ENCODE measurements at places on chromosomes 7 and 10.

DNA sequence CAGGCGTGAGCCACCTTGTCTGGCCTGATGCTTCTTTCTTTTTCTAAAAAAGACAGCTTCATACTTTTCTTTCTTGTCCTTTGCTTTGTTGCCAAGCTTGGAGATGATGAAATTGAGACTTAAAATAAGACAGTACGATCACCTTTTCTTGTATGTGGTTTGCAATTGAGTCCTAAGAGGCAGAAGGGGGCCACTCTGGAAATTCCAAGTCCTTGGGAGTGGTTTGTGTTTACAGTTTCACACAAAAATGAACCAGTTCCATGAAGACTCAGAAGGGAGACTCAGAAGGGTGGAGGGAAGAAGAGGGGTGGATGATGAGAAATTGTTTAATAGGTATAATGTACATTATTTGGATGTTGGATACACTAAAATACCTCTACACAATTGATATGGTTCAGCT is 70.7 kb upstream of the TNS3 start:
- DNase-seq = no peak

GRCh38 chr7:151282111-151282510 is 33.6 kb upstream of the SMARCD3 start:
- no peak for DNase-seq

DNA sequence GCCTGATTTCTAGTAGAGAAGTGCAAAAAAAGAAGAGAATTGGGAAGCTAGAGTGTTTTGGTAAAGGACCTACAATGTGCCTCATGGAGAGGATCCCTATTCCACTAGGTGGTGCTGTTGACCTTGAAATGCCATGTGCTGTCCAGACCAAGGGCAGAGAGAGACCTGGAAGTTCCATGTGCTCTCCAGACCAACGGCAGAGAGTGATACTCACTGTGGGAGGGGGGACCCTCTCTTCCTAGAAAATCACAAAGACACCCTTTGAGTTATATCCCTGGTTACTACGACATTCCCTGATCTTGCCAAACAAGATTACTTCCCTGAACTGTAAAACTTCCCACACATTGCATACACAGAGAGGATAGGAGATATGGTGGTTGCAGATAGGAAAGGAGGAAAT is 212.7 kb upstream of the ZNF804B start:
- DNase-seq = no peak

- no peak for DNase-seq
Measured at GRCh38 chr10:9796564-9796963, 1221.1 kb upstream of the CELF2 start.

DNA sequence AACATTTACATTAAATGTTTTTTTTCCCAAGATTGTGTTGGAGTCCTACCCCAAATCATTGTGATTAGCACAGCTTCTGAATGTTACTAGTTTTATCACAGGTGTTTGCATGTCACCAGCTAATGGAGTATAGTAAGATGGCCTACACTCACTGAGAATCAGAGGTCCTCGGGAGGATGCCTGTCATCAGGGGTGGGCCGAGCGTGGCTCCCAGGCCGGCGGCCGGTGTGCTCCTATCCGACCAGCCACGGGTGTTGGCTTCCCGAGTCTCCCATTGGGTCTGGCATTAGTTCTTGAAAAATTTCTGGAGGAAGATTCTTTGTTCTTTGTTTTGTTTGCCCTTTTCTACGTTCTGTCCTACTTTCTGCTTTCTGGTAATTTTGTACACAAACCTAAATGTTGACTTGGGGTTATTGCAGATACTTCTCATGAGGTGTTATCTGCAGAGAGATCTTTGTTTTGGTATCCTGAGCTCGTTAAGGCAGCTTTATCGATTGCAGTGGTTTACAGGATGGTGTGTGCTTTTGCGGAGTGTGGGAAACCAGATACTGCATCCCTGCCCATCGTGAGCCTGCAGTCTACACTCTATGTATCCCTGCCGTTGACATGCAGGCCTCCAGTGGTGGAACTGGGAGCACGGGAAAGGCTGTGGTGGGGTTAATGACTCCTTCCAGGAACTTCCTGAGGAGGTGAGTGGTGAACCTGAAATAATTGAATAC is 67.3 kb upstream of the DNAJB6 start:
- no peak for DNase-seq

DNA sequence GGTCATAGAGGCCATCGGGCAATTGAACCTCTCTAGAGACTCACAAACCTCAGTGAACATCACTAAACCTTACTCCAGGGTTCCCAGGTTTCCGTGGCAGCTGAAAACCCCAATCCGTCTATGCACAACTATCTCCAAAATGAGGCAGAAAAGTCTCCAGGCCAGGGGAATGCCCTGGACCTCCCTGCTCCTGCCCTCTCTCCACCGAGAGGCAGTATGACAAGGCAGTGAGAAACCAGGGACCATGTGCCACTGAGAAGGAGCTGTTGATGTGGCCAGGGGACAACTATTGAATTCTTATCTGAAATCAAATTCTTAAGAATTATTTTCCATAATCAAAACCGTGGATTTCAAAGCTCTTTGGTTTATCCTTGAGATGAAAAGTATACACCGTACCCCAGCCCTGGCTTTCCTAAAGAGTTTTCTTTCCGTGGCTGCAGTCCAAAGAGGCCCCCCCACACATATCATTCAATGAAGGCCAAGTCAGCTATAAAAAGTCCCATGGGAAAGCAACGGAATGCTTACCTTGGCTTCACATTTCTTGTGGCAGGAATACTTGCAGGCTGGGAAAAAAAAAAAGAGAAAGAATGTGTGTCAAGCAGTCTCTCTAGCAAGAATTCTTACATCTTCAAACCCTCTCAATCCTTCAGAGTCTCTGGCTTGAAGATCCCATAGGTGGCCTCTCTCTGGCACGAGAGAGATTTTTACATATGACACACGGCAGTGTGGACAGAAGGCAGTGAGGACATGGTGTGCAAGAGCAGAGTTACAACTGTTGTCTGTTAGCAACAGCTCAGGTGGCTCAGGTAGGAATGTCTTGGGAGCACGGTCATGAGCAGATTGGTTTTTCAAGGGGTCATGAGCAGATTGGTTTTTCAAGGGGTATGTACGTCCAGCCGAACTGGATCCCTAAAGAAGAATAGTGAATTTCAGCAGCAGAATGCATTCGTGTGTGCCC is 75.2 kb downstream of the TNS3 start:
- no peak for DNase-seq

DNA sequence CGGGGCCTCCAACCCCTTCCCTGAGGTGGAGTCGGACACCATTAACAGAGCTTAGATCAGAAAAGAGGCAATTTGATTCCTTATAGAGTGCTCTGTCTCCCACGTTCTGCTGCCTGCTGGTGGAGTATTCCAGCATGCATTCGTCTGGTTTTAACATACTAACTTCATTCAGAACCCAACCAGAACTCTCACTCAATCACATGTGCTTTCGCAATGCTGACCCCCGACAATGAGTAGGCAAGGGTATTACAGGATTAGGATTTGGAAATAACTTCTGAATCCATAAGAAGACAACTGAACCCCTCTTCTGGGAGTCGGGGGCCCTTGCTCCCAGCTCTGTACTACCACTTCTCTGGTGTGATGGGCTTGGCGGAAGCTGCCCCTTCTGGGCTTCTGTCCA is 55.7 kb upstream of the HABP2 start:
- no peak for DNase-seq

DNA sequence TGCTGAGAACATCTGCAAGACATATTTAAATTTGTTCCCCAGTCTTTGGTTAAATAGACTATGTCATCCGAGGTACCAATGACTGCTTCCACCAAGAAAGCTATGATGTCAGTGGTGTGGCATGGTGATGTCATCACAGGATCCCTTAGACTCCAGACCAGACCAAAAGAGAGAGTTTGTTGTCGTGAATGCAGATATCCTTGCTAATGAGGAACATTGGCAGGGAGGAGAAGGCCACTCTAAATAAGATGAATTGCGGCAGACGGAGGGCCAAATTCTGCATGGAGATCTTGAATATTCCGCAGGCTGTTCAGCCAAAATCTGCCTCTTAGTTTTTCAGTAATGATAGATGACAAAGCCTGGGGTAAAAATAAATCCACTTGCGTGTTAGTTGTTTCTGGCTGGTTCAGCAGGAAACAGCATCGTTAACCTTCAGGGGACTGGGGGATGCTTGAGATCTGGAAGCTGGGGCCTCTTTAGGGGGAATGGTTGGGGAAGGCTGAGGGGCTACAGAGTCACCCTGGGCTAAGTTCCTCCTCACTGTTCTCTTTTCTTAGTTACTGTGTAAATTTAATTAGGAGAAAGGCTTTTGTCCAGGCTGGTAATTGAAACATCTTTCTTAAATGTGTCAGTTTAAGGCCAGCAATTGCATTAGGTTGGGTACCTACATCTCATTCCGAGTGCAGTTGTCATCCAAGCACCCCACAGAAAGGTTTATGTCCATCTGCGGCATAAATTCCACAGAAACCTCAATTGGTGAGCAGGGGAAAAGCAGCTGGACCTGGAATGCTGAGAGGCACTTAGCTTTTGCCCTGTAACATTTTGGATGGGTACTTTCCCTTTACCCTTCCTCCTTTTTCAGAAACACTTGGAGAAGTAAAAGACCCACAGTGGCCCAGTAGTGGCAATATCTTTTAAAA is 11.6 kb upstream of the CAMK1D start:
- no peak for DNase-seq

GRCh38 chr10:46237815-46238510 is 48.8 kb upstream of the ANTXRL start:
- no peak for DNase-seq

DNA sequence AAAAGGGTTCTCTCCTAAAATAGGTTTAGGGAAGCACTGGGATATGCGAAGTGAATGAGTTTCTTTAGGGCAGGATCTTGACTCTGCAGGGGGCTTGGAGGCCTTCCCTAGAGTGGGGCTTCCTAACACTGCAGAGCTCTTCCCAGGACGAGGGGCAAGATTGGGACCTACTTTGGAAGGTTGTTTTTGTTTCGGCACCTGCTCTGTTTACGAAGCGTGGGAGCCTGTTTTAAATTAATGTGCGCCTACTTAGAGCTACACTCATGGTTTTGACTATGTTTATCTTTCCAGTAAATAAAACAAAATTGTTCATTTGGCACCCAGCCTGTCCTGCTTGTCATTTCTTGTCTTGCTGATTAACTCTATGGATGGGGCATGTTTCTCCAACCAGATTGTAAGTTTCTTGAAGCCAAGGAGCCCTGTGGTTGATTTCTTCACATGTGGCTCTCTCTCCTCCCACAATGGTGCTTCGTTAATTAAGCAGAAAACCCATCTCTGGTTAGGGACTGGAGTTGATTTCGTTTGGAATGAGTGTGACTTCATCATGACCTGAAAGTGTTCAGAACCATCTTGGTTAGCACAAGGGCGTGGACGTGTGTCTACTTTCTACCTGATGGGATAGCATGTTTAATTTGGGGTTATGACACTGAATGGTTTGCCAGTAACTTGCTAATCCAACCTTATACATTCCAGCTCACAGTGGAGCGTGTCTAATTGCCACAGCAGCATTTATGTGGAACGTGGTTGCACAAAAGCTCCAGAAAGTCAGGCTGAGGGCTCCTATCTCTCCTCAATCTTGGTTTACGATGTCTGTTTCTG is 98.1 kb downstream of the TCF7L2 start:
- no peak for DNase-seq

DNA sequence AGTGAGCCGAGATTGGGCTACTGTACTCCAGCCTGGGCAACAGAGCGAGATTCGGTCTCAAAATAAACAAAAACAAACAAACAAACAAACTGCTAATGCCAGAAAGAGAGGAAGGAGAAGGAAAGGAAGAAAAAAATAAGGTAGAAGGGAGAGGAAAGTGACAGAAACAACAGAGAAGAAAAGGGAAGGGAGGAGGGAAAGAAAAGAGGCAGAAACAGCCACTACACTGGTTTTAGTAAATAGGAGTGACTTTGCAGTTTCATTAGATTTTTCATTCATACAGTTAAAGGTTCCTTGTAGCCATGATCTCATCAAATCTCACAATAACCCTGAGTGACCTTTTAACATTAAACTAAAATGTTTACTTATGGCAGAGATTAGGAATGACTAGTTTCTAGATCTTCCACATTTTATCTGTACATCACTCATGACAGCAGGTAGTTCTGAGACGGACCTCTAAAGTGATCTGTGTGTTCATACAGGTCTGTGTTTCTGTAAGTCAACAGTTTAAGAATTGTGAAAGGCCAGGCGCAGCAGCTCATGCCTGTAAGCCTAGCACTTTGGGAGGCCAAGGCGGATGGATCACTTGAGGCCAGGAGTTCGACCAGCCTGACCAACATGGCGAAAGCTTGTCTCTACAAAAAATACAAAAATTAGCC is 191.3 kb upstream of the KLF14 start:
- no peak for DNase-seq

DNA sequence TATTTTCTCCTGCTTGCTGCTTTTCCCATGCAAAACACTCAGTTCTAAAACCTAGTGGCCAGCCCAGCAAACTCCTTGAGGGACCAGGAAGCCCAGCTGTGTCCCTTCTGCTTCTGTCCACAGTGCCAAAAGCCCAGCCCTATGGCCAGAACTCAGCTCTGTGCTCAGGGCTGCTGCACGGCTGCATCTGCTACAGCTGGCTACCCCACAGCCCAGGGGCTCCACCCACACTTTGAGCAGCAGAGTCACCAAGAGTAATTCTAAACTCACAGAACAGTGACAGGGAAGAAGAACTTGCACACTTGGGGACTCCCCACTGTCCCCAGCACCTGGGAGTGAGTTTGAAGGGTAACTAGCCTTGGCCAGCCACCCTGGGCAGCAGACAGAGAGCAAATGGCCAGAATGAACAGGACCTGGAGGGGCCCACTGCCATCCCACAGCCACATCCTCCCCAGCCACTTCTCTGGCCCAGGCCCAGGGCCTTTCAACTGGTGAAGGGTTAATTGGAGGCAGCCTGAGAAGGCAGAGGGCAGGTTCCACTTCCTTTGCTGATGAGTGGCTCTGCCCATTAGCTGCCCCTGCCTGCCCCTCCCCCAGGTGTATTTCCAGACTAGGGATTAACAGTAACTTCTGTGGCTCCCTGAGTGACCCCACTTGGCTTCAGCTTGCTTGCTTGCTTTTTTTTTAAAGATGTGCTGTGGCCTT is 28.1 kb upstream of the TRIM8 start:
- no peak for DNase-seq

- DNase-seq = no peak
Measured at GRCh38 chr10:71203716-71204115, 8.7 kb upstream of the UNC5B start.

DNA sequence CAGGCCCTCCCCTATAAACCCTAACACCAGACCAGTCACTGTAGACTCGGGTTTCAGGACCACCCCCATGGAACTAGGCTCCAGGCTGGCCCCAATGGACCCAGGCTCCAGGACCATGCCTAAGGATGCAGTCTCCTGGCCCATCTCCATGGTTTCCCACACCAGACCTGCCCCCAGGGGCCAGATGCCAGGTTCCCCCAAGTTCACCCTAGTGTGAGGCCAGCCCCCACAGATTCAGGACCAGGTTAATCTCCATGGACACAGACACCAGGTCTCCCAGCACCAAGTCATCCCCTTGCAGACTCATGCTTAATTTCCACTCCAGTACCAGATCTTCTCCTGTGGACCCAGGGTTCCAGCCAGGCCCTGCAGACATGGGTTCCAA is 103.8 kb upstream of the LANCL2 start:
- DNase-seq = no peak

DNA sequence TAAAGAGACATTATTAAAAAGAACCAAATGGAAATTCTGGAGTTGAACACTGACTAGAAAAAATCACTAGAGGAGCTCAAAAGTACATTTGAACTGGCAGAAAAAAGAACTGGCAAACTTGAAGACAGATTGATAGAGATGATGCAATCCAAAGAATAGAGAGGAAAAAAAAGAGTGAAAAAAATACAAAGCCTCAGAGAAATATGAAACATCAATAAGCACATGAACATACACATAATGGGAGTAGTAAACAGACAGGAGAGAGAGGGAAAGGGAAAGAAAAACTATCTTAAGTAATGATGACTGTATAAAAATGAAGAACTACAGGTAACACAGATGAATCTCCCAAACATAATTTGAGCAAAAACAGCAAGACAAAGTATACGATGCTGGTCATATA is 61.1 kb downstream of the CNOT4 start:
- DNase-seq = no peak

Data from activated gamma-delta T cell treated with Interleukin-2 at 50 U/mL for 16 hours (primary cell).